ENCODE measurements at places on chromosomes 12 and 14.

DNA sequence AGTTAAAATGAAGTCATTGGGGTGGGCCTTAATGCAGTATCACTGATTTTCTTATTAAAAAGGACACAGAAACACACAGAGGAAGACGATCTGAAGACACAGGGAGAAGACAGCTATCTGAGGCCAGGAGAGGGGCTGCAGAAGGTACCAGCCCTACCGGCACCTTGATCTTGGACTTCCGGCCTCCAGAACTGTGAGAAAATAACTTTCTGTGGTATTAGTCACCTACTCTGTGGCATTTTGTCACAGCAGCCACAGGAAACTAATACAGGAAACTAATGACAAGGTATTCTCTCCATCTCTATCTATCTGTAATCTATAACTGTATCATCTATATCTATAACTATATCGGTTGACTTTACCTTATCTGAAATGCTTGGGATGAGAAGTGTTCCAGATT lies 1149.5 kb downstream of the BCL11B start:
- DNase-seq, result no peak

GRCh38 chr12:50678650-50679365 lies 85.1 kb upstream of the ATF1 start:
- no peak for DNase-seq

DNA sequence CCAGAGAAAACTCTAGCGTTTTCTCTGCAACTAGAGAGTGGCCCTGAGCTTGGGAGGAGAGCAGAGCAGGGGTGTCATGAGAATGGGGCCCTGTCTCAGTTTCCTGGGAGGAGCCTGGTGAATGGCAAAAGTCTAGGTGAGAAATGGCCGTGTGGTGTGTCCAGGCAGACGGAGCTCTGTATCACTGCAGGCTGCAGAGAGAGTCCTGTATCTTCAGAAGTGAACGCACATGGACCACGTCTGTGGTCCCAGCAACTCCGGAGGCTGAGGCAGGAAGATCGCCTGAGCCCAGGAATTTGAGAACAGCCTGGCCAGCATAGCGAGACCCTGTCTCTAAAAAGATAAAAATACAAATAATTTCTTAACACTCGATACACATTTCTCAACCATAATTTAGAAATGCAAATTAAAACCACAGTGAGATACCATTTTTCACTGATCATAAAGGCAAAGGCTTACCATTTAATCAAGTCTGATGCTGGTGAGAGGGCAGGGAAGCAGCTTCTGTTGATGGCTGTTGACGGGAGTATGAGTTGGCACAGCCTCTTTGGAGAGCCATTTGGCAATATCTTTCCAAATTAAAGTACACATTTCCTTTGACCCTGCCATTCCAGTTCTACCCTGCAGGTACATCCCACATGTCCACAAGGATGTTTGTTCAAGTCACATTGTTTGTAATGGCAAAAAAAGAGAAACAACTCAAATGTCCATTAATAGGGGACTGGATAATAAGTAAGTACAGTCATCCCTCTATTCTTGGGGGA lies 51.0 kb downstream of the NFKBIA start:
- DNase-seq, result no peak

- DNase-seq, result no peak
These were observed 46.6 kb downstream of the TSPAN11 start for GRCh38 chr12:30973175-30973574.

- DNase-seq, result no peak
These were observed 32.5 kb downstream of the MMP17 start for GRCh38 chr12:131860472-131861260.

GRCh38 chr14:96143906-96144305 lies 60.7 kb upstream of the BDKRB2 start:
- no peak for DNase-seq

- no peak for DNase-seq
These were observed 5.6 kb downstream of the NAB2 start for GRCh38 chr12:57094208-57095160.

DNA sequence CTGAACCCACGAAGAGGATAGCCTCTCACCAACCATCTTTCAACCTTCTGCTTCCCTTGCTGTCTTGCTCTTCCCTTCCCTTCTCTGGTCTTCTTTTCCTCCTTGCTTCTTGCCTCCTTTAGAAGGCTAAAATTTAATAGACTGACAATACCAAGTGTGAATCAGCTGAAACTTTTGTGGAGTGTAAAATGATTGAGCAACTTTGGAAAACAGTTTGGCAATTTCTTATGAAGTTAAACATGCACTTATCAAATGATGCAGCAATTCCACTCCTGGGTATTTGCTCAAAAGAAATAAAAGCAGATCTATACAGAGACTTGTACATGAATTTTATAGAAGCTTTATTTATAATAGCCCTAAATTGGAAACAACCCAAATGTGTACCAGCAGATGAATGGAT lies 3.3 kb upstream of the KRT86 start:
- DNase-seq, result no peak

GRCh38 chr12:21949036-21949435 lies 7.8 kb upstream of the ABCC9 start:
- DNase-seq, result no peak

DNA sequence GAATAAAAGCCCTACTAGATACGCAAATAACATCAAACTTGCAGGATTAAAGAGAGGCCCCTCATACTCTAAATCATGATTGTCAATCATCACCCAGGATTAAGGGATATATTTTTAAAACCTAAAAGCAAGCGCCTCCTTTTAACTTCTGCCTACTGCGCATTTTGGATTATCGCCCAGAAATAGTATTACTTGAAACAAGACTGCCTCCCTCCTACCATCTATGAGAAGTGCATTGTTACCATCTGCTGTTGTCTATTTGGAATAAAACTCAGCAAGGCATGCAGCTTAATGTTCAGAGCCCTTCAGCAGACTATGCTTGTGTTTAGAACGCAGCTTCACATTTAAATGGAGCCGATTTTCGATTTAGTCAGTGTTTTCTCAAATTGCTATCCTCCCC lies 79.6 kb downstream of the EXOC5 start:
- DNase-seq, result no peak

DNA sequence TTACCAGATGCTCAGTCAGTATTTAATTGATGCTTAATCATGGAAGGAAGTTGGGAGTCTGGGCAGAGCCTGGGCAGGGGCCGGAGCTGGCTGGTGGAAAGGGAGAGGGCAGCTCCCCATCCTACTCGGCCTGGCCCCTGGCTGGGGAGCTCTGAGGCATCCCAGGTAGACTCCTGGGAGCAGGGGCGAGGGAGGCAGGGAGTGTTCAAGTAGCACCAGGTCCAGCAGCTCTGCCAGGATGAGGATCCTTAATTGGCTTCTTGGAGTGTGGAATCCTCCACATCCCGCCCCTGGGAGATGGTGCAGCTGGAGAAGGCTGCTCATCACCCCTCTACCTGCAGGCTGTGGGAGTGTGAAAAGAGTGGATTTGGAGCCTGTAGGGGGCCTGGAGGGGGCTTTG lies 30.9 kb downstream of the SYNDIG1L start:
- no peak for DNase-seq

- DNase-seq, result no peak
These were observed 118.0 kb downstream of the KTN1 start for GRCh38 chr14:55698051-55698450.

DNA sequence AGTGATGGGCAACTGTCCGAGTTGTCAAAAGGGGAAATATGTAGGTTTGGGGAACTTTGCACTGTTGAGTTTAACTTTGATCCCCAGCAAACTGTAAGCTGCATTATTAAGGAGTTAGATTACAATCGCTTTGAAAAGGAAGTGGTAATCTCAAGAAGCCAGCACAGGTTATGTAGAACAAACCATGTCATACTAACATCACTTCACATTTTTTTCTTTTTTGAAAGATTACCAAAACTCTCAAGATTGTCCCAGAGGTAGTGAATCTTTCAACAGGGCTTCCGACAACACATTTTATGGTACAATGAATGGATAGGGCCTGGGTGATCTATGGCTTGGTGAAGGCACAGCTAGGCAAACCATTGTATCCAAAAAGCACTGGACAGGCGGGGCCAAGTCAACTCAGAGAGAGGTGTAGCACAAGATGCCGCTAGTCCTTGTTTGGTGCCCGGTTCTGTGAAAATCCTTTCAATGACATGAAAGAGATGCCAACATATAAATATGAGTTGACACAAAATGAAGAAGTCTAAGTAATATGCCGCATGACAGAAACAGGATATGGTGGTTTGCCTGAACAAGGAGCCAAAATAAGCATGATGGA lies 24.3 kb upstream of the PARP11 start:
- DNase-seq, result no peak

GRCh38 chr14:104195878-104196277 lies 57.5 kb downstream of the KIF26A start:
- DNase-seq, result no peak

DNA sequence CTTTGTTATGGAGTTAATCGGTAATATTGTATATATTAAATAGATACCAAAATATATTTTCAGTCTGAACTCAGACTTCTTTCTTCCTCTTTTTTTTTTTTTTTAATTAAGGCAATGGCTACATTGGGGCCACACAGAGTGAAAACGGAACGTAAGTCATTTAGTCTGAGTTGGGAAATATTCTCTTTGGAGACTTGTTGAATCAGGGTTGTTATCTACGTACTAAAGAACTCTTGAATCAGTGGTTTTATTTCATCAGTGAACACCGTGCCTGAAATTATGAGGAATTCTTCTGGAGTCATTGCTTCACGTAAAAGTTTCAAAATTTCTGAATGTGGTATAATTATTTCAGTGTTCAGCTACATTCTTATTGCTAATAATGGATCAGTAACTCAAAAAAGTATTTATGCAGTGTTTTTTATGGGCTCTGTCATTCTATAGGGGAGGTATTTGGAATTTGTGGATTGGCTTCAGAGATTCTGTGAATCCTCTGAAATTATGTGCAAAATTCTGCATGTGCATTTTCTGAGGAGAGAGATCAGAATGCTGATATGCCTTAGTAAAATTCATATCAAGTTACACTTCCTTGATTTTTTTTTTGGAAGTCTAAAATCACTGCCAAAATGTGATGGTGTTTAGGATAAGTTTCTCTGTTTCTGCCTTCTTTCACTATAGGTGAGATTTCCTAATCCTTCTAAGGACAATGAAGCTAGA lies 39.6 kb downstream of the BRMS1L start:
- DNase-seq, result no peak

DNA sequence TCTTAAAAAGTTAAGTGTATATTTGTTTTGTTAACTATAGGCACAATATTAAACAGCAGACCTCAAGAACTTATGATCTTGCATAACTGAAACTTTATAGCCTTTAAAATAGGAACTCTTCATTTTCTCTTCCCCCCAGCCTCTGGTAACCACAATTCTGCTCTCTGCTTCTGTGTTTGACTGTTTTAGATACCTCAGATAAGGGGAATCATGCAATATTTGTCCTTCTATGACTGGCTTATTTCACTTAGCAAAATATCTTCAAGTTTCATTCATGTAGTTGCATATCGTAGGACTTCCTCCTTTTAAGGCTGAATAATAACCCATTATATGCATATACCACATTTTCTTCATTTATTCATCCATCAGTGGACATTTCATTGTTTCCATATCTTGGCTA lies 131.3 kb downstream of the PTPRO start:
- DNase-seq, result no peak

GRCh38 chr14:20434701-20435581 lies 1.0 kb downstream of the KLHL33 start:
- DNase-seq, result no peak

DNA sequence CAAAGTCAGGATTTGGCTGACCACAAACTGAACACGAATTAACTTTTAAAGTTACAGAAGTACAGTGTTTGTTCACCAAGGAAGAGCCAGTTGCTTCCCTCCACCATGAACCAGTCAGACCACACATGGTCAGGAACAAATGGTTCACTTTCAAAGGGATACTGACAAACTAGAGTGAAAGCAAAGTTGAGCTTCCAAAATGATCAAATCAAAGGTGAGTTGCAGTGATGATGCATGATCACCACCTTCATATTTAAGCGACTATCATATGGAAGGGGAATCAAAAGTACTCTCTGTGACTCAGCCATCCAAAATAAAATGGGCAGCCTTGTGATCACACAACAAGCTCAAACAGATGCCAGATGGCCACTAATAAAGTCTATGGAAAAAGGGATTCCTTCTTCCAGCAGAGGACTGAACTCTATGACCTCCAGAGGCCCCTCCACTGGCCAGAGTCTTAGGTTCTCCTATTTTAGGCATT lies 13.1 kb downstream of the NT5DC3 start:
- DNase-seq, result no peak

DNA sequence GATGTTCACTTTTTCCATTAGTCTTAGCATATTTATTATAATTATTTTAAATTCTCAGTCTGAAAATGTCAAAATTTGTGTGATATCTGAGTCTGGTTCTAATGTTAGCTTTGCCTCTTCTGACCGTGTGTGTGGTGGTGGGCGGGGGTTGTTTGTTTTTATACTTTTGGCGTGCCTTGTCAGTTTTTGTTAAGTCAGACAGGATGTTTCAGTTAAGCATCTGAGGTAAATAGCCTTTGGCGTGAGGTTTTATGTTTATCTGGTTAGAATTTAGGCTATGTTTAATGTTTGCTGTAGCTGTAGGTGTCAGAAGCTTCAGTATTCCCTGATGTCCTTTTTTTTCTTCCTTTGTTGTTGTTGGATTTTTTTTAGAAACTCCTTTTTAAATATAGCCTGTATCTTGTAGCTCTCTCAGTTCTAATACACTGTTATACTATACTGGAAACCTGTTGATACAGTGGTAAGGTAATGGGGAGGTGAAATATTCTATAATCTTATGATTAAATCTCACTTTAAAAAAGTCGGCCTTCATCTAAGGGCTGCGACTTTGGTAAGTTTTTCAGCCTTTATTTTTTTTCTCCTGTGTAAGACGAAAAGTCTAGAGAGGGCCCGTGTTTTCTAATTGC lies 111.6 kb downstream of the SCAF11 start:
- no peak for DNase-seq

- DNase-seq, result no peak
These were observed 13.0 kb upstream of the PCED1B start for GRCh38 chr12:47066278-47067025.

DNA sequence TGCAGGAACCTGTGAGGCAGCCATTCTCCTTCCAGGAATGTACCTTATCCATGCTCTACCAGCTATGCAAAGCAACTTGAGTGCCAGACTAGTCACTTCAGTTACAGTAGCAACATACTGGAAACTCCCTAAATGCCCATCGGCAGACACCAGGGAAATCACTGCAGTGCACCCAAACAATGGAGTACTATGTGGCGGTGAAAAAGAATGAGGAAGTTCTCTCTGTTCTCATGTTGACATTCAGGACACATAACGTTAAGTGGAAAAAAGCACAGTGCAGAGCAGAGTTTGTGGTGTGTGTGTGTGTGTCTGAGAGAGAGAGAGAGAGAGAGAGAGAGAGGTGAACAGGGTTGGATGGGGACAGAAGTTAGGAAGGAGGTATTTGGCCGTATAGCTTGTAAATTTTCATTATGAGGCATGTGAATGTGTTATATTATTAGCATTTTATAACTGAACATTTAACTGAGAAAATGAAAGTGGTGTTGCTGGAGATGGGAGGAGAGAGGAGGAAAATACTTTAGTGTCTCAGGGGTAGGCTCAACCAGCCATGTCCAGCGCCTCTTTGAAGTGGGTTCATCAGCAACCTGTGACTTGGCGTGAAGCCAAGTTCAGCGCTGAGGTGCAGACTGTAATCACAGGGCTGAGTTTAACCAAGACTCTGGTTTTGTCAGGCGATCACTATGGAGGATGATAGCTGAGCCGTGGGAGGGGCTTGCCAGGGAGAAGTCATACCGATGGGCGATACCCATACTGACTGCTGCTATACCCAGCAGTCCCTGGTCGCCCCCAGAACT lies 17.3 kb downstream of the TNFAIP2 start:
- DNase-seq, result no peak

- DNase-seq, result no peak
These were observed 768.5 kb downstream of the DIO2 start for GRCh38 chr14:79442786-79443185.
